Non-pigmented ciliary epithelial cell (primary cell): ENCODE measurements at places on chromosomes 2 and 18.

DNA sequence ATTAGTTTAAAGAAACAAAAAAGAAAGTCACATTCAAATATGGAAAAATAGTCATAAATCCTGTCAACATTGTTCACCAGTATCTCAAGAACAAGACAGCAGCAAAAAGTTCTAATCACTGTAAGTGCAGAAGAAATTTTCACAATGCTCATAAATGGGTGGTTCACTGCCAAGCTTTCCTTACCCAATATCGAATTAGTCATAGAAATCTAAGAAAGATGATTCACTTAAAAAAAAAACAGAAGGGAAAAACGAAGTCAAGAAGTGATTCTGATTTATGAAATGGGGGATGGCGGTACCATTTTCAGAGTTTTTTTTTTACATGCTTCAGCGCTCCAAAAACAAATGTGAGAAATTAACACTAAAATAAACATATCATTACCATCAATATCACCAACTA, 156.7 kb downstream of the EXOC6B start:
- DNase-seq, result peak; percentile 34

GRCh38 chr18:39952816-39953215, 2002.2 kb upstream of the PIK3C3 start:
- no peak for DNase-seq

DNA sequence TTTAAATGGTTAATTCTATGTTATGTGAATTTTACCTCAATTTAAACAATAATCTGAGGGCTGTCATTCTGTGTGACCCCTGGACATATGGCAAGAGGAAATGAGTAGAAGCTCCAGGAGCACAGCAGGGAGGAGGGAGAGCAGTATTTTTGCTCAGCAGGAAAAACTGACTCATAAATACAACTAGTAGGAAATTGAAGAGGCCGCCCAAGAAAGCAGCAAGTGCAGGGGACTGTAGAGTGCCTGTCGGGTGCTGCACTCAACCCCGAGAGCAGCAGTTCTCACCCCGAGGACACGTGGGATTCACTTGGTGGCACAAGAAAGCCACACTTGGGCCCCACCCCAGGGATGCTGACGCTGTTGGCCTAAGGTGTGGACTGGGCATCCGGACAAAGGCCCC, 60.8 kb downstream of the NPAS2 start:
- DNase-seq, result no peak

GRCh38 chr2:58601017-58601416, 359.9 kb upstream of the FANCL start:
- no peak for DNase-seq

DNA sequence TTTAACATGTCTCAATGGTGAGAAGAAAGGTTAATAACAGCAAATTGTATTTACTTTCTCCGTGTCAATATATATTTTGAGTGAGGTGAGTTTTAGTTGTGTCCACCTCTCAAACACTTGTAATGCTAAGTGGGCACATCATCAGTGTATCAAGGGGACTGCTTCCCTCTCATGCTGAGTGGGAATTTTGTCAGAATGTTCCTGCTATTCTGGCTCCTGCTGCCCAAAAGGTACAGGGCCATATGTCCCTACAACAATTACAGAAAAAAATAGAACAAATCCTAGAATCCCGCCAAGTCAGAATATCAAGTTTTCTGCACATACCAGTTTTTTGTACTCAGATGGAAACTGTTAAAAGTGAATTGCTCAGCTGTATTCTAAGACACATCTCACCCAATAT, 5.4 kb upstream of the CERKL start:
- DNase-seq, result no peak

GRCh38 chr2:196099916-196100315, 31.3 kb upstream of the DNAH7 start:
- DNase-seq, result no peak

GRCh38 chr2:40199771-40200170, 252.1 kb downstream of the SLC8A1 start:
- no peak for DNase-seq

GRCh38 chr2:2765839-2766495, 434.9 kb upstream of the MYT1L start:
- no peak for DNase-seq

- peak; percentile 65 for DNase-seq
Measured at GRCh38 chr2:21438949-21439348, 315.2 kb downstream of the TDRD15 start.

DNA sequence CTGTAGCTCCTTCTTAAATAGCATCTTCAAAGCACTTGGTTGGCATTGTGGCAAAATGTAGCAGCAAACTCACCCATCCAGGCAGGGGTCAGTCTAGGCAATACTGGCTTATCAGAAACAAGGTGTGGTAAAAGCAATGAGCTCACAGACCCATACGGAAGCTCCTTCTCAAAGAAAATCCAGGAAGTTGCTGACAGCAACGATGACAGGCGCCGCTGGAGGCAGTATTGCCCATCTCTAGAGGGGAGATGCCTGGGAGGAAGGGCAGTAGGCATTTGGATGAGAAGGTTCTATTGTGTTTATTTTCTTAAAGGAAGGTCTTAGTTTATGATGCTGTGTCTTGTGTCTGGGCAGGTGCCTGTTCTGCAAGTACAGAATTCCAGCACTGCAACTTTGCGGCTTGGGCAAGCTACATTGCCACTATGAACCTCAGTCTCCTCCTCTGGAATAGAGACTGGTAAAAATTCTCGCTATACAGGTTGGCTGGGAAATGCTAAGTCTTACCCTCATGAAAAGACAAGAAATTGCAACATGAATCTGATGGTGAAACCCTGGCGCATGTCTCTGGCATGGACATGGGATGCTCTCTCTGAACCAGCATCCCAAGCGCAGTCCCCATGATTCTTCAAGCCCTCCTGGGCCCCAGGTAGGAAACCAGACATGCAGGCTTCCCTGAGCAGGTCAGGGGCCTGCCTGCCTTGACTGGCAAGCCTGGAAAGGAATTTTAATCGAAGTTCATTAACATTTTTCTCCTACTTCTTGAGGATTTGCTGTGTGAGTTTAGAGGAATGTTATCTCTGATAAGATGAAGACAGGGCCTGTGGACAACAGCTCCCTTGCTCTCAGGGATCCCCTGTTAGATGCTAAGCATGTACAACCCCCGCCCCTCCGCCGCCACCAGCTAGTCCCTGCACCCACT, 156.0 kb downstream of the TFCP2L1 start:
- DNase-seq, result no peak

GRCh38 chr2:194486326-194486725, 1170.7 kb upstream of the SLC39A10 start:
- no peak for DNase-seq

GRCh38 chr18:60982329-60982695, 350.9 kb upstream of the CDH20 start:
- DNase-seq, result no peak

- DNase-seq, result no peak
Measured at GRCh38 chr2:154518872-154519271, 179.6 kb upstream of the KCNJ3 start.
